ENCODE measurements at places on chromosomes 16 and 17.

DNA sequence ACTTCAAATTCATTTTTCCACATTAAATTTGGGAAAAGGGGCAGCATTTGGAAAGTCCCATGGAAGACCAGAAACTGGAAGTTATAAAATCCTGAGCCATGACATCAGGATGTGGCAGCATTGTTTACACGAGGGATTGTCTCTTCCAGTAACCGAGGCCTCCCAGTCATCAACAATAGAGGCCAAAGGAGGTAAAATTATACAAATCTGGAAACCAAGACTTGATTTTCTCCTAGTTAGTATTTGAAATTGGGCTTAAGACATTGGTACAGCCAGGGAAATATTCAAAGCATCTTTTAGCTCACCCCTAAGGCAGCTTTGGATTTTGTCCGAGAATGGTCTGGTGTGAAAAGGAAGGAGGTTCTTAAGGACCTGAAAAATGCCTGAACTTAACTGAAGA, 251.6 kb upstream of the FOXF1 start:
- DNase-seq = no peak

DNA sequence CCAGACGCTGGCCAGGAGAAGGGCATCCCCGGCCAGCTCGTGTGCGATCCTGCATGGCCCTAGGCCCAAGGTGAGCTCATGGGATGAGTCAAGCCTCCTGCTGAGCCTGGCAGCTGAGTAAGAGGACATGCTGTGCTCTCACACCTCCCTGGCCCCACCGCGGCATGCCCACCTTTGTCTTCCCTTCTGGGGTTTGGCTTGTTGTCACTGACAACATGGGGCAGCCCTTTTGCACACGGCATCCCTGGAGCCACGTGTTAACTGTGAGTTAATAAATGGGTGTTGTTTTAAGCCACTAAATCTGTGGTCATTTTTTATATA, 8.9 kb upstream of the TNS4 start:
- DNase-seq = no peak

DNA sequence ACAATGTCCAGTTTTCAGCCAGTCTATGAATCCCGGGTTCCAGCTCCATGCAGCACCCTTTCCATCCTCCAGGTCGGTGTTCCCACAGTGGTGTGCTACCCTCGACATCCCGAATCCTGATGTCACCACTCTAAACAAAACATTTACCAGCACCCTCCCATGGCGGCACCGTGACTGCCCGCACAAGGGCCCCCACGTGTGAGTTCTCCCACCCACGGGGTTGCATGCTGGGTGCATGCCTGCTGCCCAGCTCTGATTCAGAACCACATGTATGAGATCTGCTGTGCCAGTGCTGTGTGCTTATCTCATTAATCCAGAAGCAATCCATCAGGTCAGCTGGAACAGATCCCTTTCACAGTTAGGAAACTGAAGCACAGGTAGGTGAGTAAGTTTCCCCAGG, 57.4 kb downstream of the C16orf78 start:
- DNase-seq = no peak

DNA sequence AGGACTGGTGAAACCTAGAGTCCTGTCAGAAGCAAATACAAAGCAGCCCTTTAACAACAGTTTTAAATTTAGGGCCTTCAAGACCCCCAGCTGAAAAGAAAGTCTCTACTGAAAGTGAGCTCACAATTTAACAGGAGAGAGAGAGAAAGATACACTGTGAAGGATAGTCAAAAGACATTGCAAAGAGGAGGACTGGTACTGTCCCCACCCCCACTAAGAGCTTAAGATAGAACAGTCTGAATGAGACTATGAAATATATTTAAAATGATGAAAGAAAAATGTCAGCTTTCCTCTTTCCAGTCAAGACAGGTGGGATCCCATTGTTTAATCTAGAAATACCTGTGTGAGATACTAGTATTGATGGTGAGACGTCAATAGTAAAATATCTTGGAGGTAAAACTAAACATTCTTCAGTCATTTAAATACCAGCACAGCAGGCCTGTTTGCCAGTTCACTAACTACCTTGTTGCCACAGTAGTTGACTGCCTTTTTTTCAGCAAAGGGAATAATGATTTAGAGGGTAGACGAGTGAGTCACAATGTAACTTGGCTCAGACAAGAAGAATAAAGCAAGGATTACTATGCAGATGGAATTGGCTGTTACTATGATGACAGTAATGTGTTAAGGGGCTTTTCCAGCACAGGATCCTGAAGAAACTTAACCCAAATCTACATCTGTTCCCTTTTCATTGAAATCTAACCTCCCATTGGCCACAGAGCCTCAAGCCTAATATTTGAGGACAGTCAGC, 47.2 kb upstream of the RASL10B start:
- no peak for DNase-seq

- DNase-seq = no peak
These were observed 144.3 kb downstream of the ITFG1 start for GRCh38 chr16:47316442-47317015.

- no peak for DNase-seq
These were observed 244.6 kb upstream of the MAF start for GRCh38 chr16:79845033-79845733.
